ENCODE measurements at places on chromosomes 11 and 22. TPM values are rescaled to one million over a fixed set of nuclear protein-coding genes. Genes with fewer than 3 reads are reported as not detected.

The GGT5 gene
- total RNA-seq: 0.20 TPM

DNA sequence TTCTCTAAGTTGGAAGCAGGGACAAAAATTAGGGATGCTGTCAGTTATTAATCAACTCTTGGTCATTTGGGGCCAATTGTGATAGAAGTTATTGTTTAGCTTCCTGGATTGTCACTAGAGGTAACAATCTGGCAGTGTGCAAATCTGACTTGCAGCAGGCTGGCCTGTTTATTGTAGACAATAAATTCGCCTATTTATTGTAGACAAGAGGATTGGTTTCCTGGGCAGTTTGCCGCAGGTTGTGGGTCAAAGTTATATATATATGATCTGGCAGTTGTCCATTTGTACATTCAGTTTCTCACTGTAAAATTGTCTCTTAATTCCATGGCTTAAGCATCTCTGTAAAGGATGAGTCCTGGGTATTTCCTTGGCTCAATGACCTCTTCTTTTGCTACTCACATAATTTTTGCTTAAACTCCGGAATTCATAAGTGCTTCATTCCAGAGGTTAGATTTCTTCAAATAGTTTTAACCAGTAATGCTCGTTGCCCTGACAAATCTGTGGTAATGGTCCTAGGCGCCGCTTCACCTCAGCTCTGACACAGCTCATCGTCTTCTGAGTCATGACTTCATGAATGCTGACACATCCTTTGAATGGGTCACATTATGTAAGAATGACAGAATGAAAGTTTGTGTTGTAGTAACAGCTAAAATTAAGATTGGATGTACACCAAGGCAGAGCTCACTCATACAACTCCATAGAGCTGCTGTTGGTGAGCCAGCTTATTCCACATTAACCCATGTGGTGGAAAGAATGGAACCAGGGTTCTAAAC is 7.8 kb upstream of the MMP3 start:
- DNase-seq: peak; percentile 97

DNA sequence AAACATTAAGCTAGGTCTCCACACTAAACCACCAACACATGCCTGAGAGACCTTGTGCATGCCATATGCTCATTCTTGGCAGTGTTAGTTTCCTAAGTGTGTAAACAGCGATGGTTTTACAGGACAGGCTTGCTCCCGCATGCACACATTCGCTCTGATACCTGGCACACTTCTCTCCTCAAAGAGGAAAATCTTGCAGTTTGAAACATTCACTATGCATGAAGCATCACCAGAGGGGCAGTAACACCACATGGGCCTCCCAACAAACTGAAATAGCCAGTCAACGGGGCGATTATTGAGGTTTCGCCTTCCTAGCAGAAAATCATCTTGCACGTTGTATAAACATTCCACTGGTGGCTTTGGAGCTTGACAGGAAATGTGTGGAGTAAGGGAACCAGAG is 52.6 kb downstream of the ABTB2 start:
- DNase-seq: no peak

- peak; percentile 98 for DNase-seq
These were observed at the start of the genes PI4KA and SNAP29 for GRCh38 chr22:20858615-20859416. Gene PI4KA, minus strand, starts transcription at chr22:20858811. Its CDS starts 86 bp downstream, at chr22:20858725. Gene SNAP29, plus strand, starts transcription at chr22:20859007. Its CDS starts 104 bp downstream, at chr22:20859111.
